H1 (cell line): ENCODE measurements at places on chromosomes 6 and 20.

GRCh38 chr6:10237298-10238038 lies 177.4 kb downstream of the TFAP2A start:
- no peaks in the 10 kb centered on the region for H3K36me3 ChIP-seq
- no peak for DNase-seq
- H3K4me1 ChIP-seq, result no peaks in the 10 kb centered on the region
- no peaks in the 10 kb centered on the region for H3K27me3 ChIP-seq
- H3K27ac ChIP-seq, result no peak overlapping the region
- H3K4me3 ChIP-seq, result no peak overlapping the region

DNA sequence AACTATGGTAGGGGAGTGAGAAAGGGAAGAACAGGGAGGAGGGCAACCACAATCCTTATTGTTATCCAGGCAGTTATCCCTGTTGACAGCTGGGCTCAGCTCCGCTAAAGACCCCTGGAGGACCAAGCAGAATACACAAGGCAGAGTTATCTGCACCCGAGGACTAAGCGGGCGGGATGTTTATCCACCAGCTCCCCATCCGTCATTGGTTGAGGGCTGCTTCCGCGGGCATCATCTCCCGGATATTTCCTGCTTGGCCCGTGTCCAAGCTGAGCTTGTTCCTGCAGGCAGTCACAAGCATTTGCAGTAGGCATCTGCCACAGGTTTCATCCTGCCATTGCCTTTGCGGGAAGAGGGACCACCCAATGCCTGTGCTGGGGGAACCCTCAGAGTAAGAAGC lies 102.1 kb downstream of the DLGAP4 start:
- H3K27me3 ChIP-seq, result no peaks in the 10 kb centered on the region; the same call in 1 of the 2 replicates
- H3K27ac ChIP-seq, result no peak overlapping the region
- no peak for DNase-seq

- no peak overlapping the region for H3K27ac ChIP-seq
- H3K27me3 ChIP-seq, result peaks cover 7% of the 10 kb centered on the region
- no peak for DNase-seq
- no peaks in the 10 kb centered on the region for H3K4me1 ChIP-seq
- no peak overlapping the region for H3K4me3 ChIP-seq
These were observed 6.4 kb downstream of the ESR1 start for GRCh38 chr6:151813858-151814257.

GRCh38 chr6:79338493-79338892 lies 104.0 kb upstream of the HMGN3 start:
- no peak overlapping the region for H3K4me3 ChIP-seq
- no peak overlapping the region for H3K27ac ChIP-seq
- H3K27me3 ChIP-seq, result no peaks in the 10 kb centered on the region
- DNase-seq, result no peak

GRCh38 chr6:146890644-146891434 lies 292.1 kb downstream of the ADGB start:
- no peaks in the 10 kb centered on the region for H3K27me3 ChIP-seq
- H3K4me3 ChIP-seq, result no peak overlapping the region
- H3K4me1 ChIP-seq, result no peaks in the 10 kb centered on the region
- no peak for DNase-seq

DNA sequence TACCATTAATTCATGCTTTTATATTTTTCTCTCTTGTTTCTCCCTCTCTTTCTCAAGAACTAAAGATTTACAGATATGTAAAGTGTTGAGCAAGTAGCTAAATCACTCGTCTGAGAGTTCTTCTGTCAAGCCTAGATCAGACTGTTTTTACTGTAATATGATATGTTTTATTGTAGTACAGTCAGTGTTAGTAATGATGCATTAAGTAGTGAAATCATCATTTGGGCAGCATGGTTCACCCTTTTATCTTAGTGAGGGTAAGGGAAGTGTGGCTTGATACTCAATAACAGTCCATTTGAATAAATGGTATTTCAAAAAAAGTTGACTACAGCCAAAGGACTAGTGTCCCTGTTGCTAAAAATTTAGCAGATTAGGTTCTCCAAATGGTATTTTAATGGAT lies 9.2 kb downstream of the CYB5R4 start:
- no peak overlapping the region for H3K27ac ChIP-seq
- DNase-seq, result no peak
- no peaks in the 10 kb centered on the region for H3K4me1 ChIP-seq

- H3K4me3 ChIP-seq, result no peak overlapping the region
- peaks cover 1% of the 10 kb centered on the region; the same call in 1 of the 2 replicates for H3K4me1 ChIP-seq
- H3K27ac ChIP-seq, result no peak overlapping the region
- no peak for DNase-seq
These were observed 64.3 kb upstream of the CD93 start for GRCh38 chr20:23150304-23151007.

- no peaks in the 10 kb centered on the region for H3K36me3 ChIP-seq
- H3K27me3 ChIP-seq, result no peaks in the 10 kb centered on the region
- H3K27ac ChIP-seq, result no peak overlapping the region
- DNase-seq, result no peak
- no peaks in the 10 kb centered on the region for H3K4me1 ChIP-seq
- H3K4me3 ChIP-seq, result no peak overlapping the region
These were observed 189.7 kb upstream of the NOX3 start for GRCh38 chr6:155645325-155645724.

- peaks cover 4% of the 10 kb centered on the region; the same call in 1 of the 2 replicates for H3K4me1 ChIP-seq
- no peaks in the 10 kb centered on the region for H3K36me3 ChIP-seq
- no peaks in the 10 kb centered on the region for H3K27me3 ChIP-seq
- DNase-seq, result no peak
- no peak overlapping the region for H3K4me3 ChIP-seq
These were observed 210.8 kb downstream of the ARHGAP18 start for GRCh38 chr6:129498950-129499842.

GRCh38 chr6:41706876-41707564 lies 28.4 kb downstream of the TFEB start:
- no peak overlapping the region for H3K27ac ChIP-seq
- H3K4me1 ChIP-seq, result no peaks in the 10 kb centered on the region
- H3K4me3 ChIP-seq, result no peak overlapping the region
- DNase-seq, result no peak
- H3K36me3 ChIP-seq, result no peaks in the 10 kb centered on the region

GRCh38 chr6:150783813-150784212 lies 81.7 kb upstream of the MTHFD1L start:
- no peak overlapping the region for H3K4me3 ChIP-seq
- H3K27me3 ChIP-seq, result no peaks in the 10 kb centered on the region
- H3K36me3 ChIP-seq, result no peaks in the 10 kb centered on the region
- no peaks in the 10 kb centered on the region for H3K4me1 ChIP-seq
- no peak for DNase-seq
- no peak overlapping the region for H3K27ac ChIP-seq

DNA sequence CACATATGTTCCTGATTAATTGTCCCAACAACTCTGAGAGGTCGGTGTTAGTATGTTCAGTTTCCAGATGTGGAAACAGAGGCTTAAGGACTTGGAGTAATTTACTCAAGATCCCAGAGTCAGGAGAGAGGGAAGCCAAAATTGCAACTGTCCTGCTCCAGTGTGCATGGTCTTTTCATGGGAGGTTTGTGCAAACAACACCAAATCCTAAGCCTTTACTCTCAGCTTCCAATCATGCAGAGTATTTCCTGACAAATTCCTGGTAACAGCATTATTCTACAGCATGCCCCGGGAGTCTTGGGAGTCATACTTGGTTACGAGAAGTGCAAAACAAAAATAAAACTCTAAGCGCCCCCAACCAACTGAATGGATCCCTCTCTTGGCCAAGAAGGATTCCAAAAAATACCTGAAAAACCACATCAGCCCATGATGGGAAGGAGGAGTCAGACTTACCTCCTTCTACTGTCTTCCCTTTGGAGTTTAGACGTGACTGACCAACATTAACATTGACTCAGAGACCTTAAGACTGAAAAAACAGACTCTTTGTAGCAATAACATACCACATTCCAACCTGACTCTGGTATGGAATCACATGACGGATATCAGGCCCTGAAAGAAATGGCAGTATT lies 30.8 kb upstream of the PPP1R3G start:
- H3K4me3 ChIP-seq, result no peak overlapping the region
- H3K36me3 ChIP-seq, result no peaks in the 10 kb centered on the region
- no peak overlapping the region for H3K27ac ChIP-seq
- H3K4me1 ChIP-seq, result no peaks in the 10 kb centered on the region
- H3K27me3 ChIP-seq, result no peaks in the 10 kb centered on the region

GRCh38 chr6:154170106-154170505 lies 131.1 kb downstream of the OPRM1 start:
- H3K27me3 ChIP-seq, result no peaks in the 10 kb centered on the region
- H3K36me3 ChIP-seq, result no peaks in the 10 kb centered on the region
- no peak for DNase-seq
- no peak overlapping the region for H3K4me3 ChIP-seq
- H3K4me1 ChIP-seq, result no peaks in the 10 kb centered on the region

- no peak overlapping the region for H3K4me3 ChIP-seq
- H3K36me3 ChIP-seq, result no peaks in the 10 kb centered on the region
- DNase-seq, result no peak
- H3K4me1 ChIP-seq, result peaks cover 4% of the 10 kb centered on the region
- peaks cover 8% of the 10 kb centered on the region for H3K27me3 ChIP-seq
- no peak overlapping the region for H3K27ac ChIP-seq
These were observed 2.6 kb downstream of the PYGB start for GRCh38 chr20:25250508-25250907.

DNA sequence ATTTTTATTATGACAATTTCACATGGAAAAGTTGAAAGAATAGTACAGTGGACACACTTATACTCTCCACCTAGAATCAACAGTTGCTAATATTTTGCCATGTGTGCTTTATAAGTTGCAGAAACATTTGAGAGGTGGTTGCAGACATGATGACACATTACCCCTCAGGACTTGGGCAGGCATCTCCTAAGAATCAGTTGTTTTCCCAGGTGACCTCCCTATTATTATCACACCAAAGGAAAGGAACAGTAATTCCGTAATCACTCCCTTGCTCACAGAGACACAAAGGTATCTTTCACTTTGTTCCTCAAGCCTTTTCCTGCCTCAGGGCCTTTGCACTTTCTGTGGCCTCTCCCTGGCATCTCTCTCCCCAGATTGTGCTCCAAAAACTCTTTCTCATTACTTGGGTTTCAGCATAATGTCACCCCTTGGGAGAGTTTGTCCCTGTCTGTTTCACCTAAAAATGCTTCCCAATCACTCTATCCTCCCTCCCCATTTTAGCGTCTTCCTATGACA lies 5.9 kb upstream of the SULF2 start:
- no peak for DNase-seq
- no peaks in the 10 kb centered on the region for H3K36me3 ChIP-seq
- H3K27me3 ChIP-seq, result peaks cover 3% of the 10 kb centered on the region; the same call in 1 of the 2 replicates
- no peak overlapping the region for H3K4me3 ChIP-seq
- no peak overlapping the region for H3K27ac ChIP-seq
- no peaks in the 10 kb centered on the region; the same call in 1 of the 2 replicates for H3K4me1 ChIP-seq

- no peak overlapping the region for H3K4me3 ChIP-seq
- H3K27ac ChIP-seq, result 0 out of 2 replicates have a peak overlapping the region, but pooled peaks have one; percentile 14
- no peak for DNase-seq
- no peaks in the 10 kb centered on the region for H3K36me3 ChIP-seq
- peaks cover 9% of the 10 kb centered on the region for H3K4me1 ChIP-seq
These were observed 105.7 kb downstream of the ASXL1 start for GRCh38 chr20:32463642-32464400.

DNA sequence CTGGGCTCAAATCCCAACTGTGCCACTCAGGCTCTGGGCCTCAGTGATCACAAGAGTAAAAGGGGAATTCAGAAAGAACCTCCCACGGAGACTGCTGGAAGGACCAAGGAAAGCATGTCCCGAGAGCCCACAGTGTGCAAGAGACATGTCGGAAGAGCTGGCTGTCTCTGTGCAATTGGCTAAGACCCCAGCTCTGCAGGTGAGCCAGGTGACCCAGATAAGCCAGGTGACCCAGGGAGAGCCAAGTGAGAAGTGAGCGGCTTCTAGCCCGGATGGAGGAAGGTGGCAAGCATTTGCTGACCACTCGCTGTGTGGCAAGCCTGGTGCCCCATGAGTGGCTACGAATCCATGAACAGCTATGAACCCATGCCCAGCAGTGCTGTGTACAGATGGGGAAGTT lies 59.1 kb downstream of the RIPOR3 start:
- no peak overlapping the region for H3K4me3 ChIP-seq
- H3K36me3 ChIP-seq, result no peaks in the 10 kb centered on the region
- no peaks in the 10 kb centered on the region for H3K27me3 ChIP-seq
- no peak overlapping the region for H3K27ac ChIP-seq
- H3K4me1 ChIP-seq, result peaks cover 17% of the 10 kb centered on the region
- no peak for DNase-seq

- H3K36me3 ChIP-seq, result no peaks in the 10 kb centered on the region
- H3K27me3 ChIP-seq, result no peaks in the 10 kb centered on the region
- DNase-seq, result no peak
- no peak overlapping the region for H3K27ac ChIP-seq
- no peaks in the 10 kb centered on the region; the same call in 1 of the 2 replicates for H3K4me1 ChIP-seq
- H3K4me3 ChIP-seq, result no peak overlapping the region
These were observed 37.1 kb downstream of the SLC16A10 start for GRCh38 chr6:111124406-111124805.

- no peaks in the 10 kb centered on the region for H3K4me1 ChIP-seq
- no peaks in the 10 kb centered on the region for H3K36me3 ChIP-seq
- no peak overlapping the region for H3K27ac ChIP-seq
These were observed 168.2 kb upstream of the CST7 start for GRCh38 chr20:24780674-24781417.

DNA sequence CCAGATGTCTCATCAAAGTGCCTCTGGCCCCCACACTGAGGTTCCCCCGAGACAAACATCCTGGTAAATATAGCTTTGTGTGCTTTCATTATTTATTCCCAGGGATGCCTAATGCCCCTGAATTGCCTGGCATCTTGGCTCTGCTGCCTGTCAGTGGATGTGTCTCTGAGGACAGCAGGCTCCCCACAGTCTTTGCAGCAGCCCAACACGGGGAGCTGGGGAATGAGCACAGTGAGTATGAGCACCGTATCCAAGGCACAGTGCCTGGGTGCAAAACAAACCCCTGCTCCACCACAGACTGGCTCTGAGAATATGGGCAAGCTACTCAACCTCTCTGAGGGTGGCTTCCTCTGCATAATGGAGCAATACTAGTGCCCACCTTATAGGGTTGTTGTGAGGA lies 165.9 kb downstream of the PTPRT start:
- H3K4me3 ChIP-seq, result no peak overlapping the region
- H3K36me3 ChIP-seq, result no peaks in the 10 kb centered on the region
- no peak for DNase-seq
- H3K4me1 ChIP-seq, result no peaks in the 10 kb centered on the region

GRCh38 chr6:56279331-56280080 lies 32.1 kb upstream of the COL21A1 start:
- DNase-seq, result no peak
- no peaks in the 10 kb centered on the region; the same call in 1 of the 2 replicates for H3K4me1 ChIP-seq
- H3K27me3 ChIP-seq, result no peaks in the 10 kb centered on the region
- H3K36me3 ChIP-seq, result no peaks in the 10 kb centered on the region
- no peak overlapping the region for H3K27ac ChIP-seq
- no peak overlapping the region for H3K4me3 ChIP-seq

DNA sequence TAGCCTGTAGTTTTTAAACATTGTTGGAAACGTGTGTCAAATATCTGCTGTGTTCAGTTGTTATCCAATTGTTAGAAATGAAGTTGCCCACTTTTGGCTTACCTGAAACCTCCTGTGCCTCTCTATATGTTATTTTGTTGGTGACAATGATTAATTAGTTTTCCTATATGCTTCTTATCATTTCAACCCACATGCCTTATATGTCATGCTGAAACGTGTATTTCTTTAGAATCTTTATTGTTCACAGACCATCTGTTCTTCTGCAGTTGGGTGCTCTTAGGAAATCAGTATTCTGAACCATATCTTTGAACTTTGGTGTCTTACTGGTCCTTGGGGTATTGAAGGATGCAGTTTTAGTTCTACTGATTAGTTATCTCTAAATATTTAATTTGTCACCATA lies 91.2 kb upstream of the SCGN start:
- H3K4me3 ChIP-seq, result no peak overlapping the region
- H3K4me1 ChIP-seq, result no peaks in the 10 kb centered on the region
- peaks cover 1% of the 10 kb centered on the region for H3K27me3 ChIP-seq
- DNase-seq, result no peak
- no peaks in the 10 kb centered on the region for H3K36me3 ChIP-seq
- no peak overlapping the region for H3K27ac ChIP-seq
